ENCODE measurements at places on chromosomes 6 and 20. TPM values are rescaled to one million over a fixed set of nuclear protein-coding genes. Genes with fewer than 3 reads are reported as not detected.

The AKAP12 gene
- 0.03 TPM for total RNA-seq

The PRSS16 gene
- total RNA-seq, result 0.98 TPM

- H3K4me3 ChIP-seq, result no peak overlapping the region
- no peak overlapping the region for H3K27ac ChIP-seq
- H3K27me3 ChIP-seq, result no peaks in the 10 kb centered on the region
- DNase-seq, result no peak
- H3K36me3 ChIP-seq, result no peaks in the 10 kb centered on the region
- H3K4me1 ChIP-seq, result no peaks in the 10 kb centered on the region
Observed at GRCh38 chr6:63269470-63269869, 50.3 kb downstream of the LGSN start.

The APOM gene
- 4.6 TPM for total RNA-seq

GRCh38 chr6:105692613-105693215 lies 289.8 kb upstream of the PREP start:
- DNase-seq, result no peak
- H3K27ac ChIP-seq, result no peak overlapping the region
- H3K4me3 ChIP-seq, result no peak overlapping the region
- no peaks in the 10 kb centered on the region for H3K36me3 ChIP-seq
- peaks cover 6% of the 10 kb centered on the region for H3K27me3 ChIP-seq
- H3K4me1 ChIP-seq, result no peaks in the 10 kb centered on the region

DNA sequence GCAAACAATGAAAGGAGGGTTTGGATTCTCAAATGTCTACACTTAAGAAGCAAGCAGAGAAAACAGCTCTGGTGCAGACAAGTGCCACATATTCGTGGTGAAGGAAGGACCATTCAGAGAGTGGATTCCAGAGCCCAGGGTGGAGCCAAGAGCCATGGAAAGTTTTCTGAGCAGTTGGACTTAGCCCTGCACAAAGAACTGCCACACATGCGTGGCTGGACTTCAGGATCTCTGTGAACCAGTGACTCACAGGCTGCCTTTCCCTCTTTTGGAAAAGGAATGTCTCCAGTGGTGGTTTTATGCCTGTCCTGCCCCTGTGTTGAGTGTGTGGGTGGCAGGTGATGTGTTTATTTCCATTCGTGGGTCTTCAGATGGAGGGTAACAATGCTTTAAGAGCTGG lies 489.5 kb downstream of the CDH26 start:
- no peaks in the 10 kb centered on the region for H3K4me1 ChIP-seq
- no peak for DNase-seq
- H3K27ac ChIP-seq, result no peak overlapping the region
- H3K27me3 ChIP-seq, result no peaks in the 10 kb centered on the region

DNA sequence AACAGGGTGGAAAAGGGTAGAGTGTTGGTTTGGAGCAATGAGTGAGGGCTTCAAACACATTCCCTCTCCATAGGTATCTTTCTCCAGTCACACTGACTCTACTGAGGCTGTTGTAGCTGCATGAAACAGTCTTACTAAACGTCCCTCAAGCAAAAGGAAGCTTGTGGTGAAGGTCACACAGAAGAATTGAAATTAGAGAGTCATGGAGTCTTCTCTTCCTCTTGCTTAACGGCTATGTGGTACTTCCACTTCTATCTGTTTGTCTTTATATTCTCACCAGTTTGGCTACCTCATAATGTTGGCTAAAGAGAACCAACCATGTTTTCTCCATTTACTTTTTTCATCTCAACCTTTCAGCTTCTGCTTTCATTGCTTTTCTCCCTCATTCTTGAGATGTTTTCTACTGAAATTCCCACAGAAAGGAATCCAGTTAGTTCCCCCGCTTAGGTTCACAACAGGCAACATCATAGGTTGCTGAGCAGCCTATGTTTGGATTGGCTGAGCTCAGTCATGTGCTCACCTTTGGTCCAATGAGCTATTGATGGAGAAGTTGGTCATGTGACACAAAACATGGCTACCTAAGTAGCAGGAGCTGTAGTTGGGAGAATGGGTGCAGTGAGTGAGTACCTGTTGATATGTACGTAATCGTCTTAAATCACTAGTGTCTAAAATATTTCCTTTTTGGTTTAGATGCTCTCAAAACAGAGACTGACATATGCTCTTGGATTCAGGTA lies 99.8 kb downstream of the SNAP25 start:
- H3K27ac ChIP-seq, result no peak overlapping the region
- H3K4me3 ChIP-seq, result no peak overlapping the region
- DNase-seq, result no peak
- no peaks in the 10 kb centered on the region for H3K27me3 ChIP-seq

DNA sequence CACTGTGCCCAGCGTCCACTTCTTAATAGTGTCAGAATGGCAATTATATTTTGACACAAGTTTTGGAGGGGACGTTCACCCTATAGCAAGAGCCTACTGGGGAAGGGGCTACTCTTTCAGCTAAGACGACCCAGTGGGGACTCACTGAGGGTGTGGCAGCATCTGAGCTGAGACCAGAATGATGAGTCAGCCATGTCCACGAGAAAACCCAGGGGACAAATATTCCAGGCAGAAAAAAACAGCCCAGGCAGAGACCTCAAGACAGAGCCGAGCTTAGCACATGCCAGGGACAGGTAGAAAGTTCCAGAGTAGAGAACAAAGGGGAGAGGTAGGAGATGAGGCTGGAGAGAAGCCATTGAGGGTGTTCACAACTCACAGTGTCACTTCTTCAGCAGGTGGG lies 11.2 kb downstream of the CNBD2 start:
- H3K36me3 ChIP-seq, result no peaks in the 10 kb centered on the region
- no peak overlapping the region for H3K27ac ChIP-seq
- no peak overlapping the region for H3K4me3 ChIP-seq
- H3K4me1 ChIP-seq, result no peaks in the 10 kb centered on the region

DNA sequence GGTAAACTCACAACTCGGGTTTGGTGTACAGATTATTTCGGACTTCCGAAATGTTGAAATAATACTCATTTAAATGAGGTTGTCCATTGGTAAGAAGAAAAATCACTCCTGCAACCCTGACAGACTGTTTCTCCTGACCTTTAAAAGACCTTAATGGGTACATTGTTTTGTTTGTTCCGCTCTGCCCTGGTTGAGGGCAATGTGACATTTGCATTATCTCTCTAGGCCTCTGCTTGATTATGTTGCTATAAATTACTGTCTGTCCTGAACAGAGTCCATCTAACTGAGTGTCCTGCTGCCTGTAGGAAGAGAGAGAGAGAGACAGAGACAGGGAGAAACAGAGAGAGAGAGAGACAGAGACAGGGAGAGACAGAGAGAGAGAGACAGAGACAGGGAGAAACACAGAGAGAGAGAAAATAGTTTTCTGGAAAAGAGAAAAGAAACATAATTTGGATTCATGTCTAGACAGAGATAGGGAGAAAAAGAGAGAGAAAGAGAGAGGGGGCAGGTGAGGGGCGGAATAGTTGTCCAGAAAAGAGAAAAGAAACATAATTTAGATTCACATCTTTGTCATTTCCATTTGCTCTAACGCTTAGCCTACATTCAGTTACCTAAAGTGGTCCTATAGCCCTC lies 83.2 kb downstream of the SHLD1 start:
- DNase-seq, result no peak
- H3K27me3 ChIP-seq, result no peaks in the 10 kb centered on the region
- peaks cover 24% of the 10 kb centered on the region for H3K4me1 ChIP-seq
- H3K27ac ChIP-seq, result no peak overlapping the region
- H3K4me3 ChIP-seq, result no peak overlapping the region

- no peaks in the 10 kb centered on the region for H3K36me3 ChIP-seq
- H3K4me3 ChIP-seq, result no peak overlapping the region
- no peak for DNase-seq
- no peak overlapping the region for H3K27ac ChIP-seq
- no peaks in the 10 kb centered on the region for H3K27me3 ChIP-seq
Observed at GRCh38 chr6:113732384-113732966, 124.7 kb upstream of the MARCKS start.

- H3K4me3 ChIP-seq, result no peak overlapping the region
- no peaks in the 10 kb centered on the region for H3K36me3 ChIP-seq
- H3K4me1 ChIP-seq, result peaks cover 43% of the 10 kb centered on the region
- no peak overlapping the region for H3K27ac ChIP-seq
- no peaks in the 10 kb centered on the region for H3K27me3 ChIP-seq
- DNase-seq, result no peak
Observed at GRCh38 chr6:33595001-33595846, 15.1 kb upstream of the BAK1 start.

- H3K4me1 ChIP-seq, result no peaks in the 10 kb centered on the region
- H3K4me3 ChIP-seq, result no peak overlapping the region
- no peaks in the 10 kb centered on the region for H3K27me3 ChIP-seq
- H3K27ac ChIP-seq, result no peak overlapping the region
- H3K36me3 ChIP-seq, result no peaks in the 10 kb centered on the region
Observed at GRCh38 chr6:7841781-7842468, 68.7 kb downstream of the TXNDC5 start.

DNA sequence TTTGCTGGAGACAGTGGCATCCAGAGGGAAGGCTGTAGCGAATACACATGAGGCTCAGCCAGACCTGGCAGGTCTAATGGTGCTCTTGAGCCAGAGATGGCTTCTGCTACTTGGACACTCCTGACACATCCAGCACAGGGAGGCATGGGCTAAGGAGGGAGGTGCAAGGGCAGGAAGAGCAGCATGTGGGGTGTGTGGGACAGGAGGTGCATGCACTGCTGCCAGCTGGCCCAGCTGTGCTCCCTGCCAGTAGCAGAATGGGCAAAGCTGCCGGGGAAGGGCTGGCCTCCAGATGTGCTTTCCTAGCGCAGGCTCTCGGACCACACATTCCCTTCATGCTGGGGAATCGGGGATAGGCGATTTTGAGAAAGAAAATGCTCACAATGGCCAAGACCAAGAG lies 309.2 kb downstream of the CDC5L start:
- H3K4me3 ChIP-seq, result no peak overlapping the region
- no peaks in the 10 kb centered on the region for H3K36me3 ChIP-seq
- DNase-seq, result no peak

- no peaks in the 10 kb centered on the region for H3K27me3 ChIP-seq
- no peak overlapping the region for H3K4me3 ChIP-seq
- no peak for DNase-seq
- no peaks in the 10 kb centered on the region for H3K36me3 ChIP-seq
- peak overlapping the region; percentile 5 for H3K27ac ChIP-seq
Observed at GRCh38 chr6:73460056-73460455, 1.5 kb upstream of the MTO1 start.

GRCh38 chr6:44008821-44009370 lies 118.4 kb downstream of the MRPL14 start:
- peaks cover 17% of the 10 kb centered on the region for H3K27me3 ChIP-seq
- H3K27ac ChIP-seq, result no peak overlapping the region
- no peaks in the 10 kb centered on the region for H3K4me1 ChIP-seq
